HT-29 (cell line): ENCODE measurements at places on chromosomes 13 and 19.

- no peak for DNase-seq
Measured at GRCh38 chr13:77760893-77761292, 63.4 kb downstream of the SLAIN1 start.

GRCh38 chr13:114005206-114005724 lies 31.4 kb upstream of the C13orf46 start:
- no peak for DNase-seq

GRCh38 chr13:45700971-45701900 lies 884 bp upstream of the CBY2 start:
- DNase-seq, result no peak

- DNase-seq, result no peak
Measured at GRCh38 chr13:32859707-32860292, 156.4 kb upstream of the KL start.

DNA sequence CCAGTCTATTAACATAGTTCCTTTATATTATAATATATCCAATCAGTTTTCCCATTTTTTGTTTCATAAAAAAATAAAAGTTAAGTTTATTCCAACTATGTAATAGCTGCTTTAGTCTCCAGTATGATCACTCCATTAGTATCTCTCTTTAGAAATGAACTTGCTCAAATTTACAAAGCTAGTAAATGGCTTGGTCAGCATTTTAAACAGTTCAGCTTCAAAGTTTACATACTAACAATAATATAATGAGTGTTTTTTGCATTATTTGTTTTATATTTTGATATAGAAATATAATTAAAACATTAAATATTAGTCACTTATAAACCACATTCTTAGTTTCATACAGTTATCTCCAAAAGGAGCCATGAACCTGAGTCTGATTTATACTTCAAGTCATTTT lies 1073.8 kb downstream of the SLITRK5 start:
- DNase-seq, result no peak

DNA sequence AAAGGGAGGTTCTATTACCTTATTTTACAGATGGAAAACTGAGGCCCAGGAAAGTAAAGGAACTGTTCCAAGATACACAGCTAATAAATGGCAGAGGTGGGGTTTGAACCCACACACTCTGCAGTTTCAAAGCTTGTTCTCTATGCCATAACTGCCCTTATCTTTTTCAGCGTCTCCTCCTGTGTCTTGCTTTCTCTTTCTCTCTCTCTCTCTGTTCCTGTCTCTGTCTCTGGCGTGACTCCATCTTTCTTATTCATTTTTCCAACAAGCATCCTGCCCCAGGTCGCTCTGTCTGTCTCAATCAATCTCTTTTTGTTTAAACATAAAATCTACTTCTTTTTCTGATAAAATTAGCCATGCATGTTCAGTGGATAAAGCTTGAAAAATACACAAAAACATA lies 3.2 kb upstream of the IFNL4 start:
- DNase-seq, result no peak

GRCh38 chr19:35123573-35123972 lies 8.0 kb downstream of the FXYD3 start:
- DNase-seq, result no peak

GRCh38 chr13:26061947-26062346 lies 10.1 kb upstream of the SHISA2 start:
- no peak for DNase-seq

- DNase-seq, result no peak
Measured at GRCh38 chr19:29187676-29188075, 25.3 kb downstream of the UQCRFS1 start.

DNA sequence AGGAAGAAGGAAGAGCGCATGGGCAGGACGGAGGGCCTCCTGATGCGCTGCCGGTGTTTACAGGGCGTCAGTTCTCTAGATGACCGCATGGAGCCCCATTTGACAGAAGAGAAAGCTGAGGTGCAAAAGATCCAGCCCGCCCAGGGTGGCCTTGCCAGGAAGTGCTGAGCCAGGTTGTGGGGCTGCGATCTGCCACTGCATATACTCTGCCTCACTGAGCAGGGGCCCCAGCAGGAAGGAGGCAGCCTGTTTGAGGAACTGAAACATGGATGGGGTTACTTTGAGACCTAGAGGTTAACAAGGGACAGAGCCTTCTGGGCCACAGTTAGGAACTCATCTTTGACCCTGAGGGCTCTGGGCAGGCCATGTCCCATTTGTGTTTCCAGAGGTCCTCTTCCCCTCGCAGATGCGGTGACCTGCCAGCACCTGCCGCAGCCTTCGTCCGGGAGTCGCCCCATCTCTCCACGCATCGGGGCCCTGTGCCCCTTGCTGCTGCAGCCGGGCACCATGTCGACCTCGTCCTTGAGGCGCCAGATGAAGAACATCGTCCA lies 3.2 kb downstream of the EPN1 start:
- DNase-seq, result no peak

DNA sequence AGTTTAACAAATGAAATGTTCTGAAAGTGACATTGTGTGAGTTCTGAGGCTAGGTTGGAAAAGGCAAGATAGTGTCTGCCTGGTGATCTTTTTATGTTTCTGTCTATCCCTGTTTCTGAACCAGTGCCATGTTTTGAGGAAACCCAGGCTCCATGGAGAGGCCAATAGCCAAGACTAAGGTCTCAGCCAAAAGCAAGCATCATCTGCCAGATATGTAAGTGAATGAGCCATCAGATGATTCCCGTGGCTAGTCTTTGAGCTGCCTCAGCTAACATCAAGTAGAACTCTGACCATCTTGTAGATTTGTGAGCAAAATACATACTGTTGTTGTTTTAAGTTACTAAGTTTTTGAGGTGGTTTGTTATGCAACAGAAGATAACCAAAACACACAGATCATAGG lies 19.6 kb upstream of the CCNA1 start:
- no peak for DNase-seq
